ENCODE measurements at places on chromosomes 16 and 17.
A peak's percentile ranks its signal among the peaks of the same experiment; 100 is the strongest.

DNA sequence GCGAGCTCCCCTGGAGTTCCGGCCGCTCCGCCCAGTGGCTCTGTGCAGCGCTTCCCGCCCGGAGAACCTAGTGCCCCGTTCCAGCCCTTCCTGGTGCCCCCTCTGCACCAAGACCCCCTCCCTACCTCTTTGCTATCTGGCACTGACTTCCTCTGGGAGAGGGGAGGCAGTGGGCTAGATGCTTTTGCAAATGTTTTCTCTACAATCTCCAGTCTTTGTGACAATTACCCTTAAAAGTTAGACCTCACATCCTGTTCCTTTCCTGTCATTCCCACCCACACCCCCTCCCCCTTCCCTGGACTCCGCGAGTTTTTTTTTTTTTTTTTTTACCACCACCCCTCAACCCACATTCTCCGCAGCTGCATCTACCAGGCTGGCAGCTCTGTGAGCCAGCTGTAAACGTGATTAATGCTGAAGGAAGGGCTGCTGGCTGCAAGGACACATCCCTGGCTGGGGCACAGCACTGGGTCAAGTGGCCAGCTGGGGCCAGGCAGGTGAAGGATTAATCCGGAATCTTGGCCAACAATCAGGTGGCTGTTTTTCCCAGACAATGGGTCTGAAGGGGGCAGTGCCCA lies 101.5 kb downstream of the MGAT5B start:
- no peak for DNase-seq

- DNase-seq = no peak
Observed at GRCh38 chr17:34761646-34762045, 182.3 kb downstream of the TMEM132E start.

DNA sequence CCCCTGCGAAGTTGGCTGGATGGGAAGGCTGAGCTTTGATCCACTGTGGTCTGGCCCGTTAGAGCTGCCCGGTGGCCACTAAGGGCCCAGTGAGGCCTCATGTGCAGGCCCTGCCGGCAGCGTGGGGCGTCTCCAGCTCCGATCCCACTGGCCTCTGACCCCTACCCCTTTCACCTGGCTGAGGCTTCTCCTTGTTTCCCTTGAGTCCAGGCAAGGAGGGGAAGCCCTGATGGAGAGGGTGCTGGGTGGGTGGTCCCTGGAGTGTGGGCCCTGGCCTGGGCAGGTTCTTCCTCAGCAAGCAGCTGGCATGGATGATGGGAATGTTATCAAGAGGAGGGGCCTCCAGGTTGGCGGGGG lies 356.8 kb downstream of the SEC14L1 start:
- no peak for DNase-seq

- no peak for DNase-seq
Observed at GRCh38 chr16:84495506-84495905, 9.0 kb downstream of the MEAK7 start.

- no peak for DNase-seq
Observed at GRCh38 chr17:17036524-17036998, 5.7 kb upstream of the MPRIP start.

- DNase-seq = no peak
Observed at GRCh38 chr17:82959242-82959930, 119.6 kb upstream of the ZNF750 start.

- no peak for DNase-seq
Observed at GRCh38 chr17:67500261-67500660, 123.2 kb downstream of the PITPNC1 start.

DNA sequence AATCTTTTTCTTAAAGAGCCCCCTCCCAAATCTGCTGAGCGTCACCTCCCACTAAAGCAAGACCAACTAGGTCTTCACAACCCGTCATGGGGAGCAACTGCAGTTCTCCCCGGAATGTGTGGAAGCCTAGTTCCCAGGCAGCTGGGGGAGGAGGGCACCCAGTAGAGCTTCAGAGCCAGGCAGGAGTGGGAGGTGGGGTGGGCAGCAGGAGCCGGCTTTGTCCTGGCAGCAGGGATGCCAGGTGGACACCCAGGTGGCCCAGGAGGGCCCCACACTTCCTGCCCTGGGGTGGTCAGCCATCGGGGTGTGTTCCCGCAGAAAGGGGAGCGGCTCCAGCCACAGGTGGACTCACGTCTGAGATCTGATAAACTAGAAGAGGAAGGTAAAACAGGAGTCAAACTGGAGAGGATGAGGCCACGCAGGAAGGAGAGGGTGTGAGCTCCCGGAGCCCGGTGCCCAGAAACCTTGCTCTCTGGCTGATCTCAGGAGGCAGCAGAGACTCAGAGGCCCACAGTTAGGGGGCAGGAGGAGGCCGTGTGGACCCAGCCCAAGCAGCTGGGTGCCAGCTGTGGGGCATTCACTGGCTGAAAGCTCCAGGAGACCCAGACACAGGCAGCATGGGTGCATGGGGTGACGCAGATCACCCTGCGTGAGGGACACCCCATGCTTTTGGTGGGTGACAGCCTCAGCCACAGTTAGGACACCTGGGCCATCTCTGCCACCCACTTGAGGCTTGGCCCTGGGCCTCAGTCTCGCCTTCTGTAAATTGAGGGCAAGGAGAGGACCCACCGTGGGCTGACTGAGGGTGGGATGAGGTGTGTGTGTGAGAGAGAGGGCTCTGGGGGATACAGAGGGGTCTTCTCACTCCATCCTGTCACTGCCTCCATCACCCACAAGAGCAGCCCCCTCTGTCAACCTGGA lies 260.8 kb upstream of the TNRC6C start:
- DNase-seq = no peak

DNA sequence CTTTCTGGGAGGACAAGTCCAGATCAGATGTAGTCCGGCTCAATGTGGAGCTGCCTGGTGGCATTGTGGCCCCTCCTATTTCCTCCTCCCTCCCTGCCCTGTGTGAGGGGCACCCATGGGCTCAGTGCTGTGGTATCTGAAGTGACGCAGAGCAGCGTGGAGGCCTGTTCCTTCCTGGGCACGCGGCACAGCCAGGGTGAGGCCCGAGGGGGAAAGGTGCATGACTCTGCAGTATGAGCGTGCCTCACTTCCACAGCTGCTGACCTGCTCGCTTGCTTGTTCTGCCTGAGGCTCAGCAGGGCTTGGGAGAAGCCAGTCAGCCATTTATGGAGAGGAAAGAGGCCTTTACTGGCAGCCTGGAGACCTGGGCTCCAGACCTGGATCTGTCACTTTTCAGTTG lies 11.7 kb downstream of the TMEM238L start:
- DNase-seq = no peak

DNA sequence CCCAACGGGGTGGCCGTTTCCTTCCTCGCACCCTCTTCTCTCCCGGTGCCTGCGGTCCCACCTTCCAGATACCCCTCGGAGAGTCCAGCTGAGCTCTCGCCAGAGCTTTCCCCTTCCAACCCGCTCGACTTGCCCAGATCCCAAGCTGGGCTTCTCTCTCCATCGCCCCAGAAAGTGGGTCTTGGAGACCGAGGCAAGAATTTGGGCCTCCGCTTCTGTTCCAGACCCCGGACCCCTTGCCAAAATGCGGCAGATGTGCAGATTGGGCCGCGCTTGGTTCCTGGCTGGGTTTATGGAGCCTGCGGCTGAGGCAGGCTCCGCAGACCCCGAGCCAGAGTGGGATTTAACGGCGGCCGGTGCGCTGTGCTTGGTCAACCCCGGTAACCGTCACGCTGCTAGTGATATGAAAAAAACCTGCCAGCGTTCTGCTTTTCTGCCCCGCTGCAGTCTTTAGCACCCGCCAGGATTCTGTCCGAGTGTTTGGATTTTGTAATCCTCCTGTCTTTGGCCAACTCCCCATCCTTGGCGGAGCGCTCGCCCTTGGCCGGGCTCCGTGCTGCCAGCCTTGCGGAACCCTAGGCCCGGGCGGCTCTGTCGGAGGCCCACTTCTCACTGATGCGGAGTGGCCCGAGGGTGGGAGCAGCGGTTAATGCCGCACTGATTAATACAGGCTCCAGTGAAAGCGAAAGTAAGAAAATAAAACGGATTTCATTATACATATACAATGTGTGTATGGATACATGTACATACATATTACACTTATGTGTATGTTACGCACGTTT lies 754 bp upstream of the SLFN11 start:
- DNase-seq = peak; percentile 7

GRCh38 chr17:83137523-83137922 lies 58.1 kb downstream of the METRNL start:
- DNase-seq = no peak

GRCh38 chr16:21708533-21709115 lies 44.9 kb downstream of the OTOA start:
- DNase-seq = peak; percentile 65

GRCh38 chr16:17334096-17334495 lies 136.7 kb downstream of the XYLT1 start:
- no peak for DNase-seq

GRCh38 chr16:66006485-66006884 lies 360.0 kb upstream of the CDH5 start:
- no peak for DNase-seq

- DNase-seq = no peak
Observed at GRCh38 chr17:16492613-16493530, 879 bp upstream of the LRRC75A start.

DNA sequence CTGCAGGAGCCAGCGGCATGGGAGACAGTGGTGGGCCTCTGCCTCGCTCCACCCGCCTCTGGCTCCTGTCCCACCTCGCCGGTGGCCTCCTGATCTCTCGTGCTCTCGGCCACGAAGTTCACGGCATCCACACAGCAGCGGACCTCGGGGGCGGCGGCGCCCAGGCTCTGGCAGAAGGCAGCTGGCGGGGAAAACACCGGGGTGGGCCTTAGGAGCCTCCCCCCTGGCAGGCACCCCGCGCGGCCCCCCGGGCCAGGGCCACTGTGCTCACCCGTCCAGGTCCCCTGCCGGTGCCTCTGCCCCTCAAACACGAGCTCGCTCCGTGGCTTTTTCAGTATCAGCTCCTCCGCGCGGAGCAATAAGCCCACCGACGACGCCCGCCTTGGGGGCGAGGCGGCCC lies 409 bp upstream of the C17orf107 start:
- no peak for DNase-seq

DNA sequence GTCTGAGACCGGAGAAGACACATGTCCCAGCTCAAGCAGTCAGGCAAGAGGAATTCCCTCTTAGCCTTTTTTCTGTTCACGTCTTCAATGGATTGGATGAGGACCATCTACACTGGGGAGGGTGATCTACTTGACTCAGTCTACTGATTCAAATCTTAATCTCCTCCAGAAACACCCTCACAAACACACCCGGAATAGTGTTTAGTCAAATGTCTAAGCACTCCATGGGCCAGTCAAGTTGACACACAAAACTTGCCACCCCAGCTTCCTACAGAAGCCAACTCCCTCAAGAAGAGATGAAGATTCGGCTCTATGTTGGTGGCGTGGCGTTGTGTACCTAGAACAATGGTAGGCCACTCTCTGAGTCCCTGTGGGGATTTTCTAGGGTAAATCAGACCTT lies 22.5 kb upstream of the NKD1 start:
- DNase-seq = no peak

DNA sequence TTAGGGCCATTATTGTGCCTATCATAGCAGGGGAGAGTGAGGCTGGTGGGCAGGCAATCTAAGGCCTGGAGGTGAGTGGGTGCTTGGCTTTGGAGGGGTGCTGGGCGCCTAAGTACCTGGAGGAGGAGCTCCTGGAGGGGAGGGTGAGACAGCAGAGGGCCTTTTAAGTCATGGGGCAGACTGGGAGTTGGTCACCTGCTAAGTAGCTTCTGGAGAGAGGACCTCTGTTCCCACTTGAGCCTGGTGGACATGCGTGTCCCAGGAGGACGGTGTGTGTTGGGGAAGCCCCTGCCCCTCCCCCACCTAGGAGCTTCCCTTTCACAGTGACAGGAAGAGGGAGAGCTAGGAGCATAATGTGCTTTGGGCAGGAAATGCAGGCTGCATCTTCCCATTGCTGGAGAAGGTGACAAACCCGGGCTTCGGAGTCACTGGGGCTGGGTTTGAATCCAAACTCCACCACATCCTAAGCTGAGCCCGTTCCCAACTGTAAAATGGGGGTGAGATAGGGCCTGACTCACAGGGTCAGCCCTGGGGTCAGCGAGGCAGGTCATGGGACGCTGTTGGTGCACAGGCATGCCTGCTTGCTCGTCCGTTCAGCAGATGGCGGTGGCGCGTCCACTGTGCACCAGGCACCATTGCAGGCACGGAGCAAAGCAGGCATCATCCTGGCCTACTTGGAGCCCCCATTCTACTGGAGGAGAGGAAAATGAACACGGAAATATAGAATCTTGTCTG lies 37.9 kb downstream of the CMIP start:
- no peak for DNase-seq

DNA sequence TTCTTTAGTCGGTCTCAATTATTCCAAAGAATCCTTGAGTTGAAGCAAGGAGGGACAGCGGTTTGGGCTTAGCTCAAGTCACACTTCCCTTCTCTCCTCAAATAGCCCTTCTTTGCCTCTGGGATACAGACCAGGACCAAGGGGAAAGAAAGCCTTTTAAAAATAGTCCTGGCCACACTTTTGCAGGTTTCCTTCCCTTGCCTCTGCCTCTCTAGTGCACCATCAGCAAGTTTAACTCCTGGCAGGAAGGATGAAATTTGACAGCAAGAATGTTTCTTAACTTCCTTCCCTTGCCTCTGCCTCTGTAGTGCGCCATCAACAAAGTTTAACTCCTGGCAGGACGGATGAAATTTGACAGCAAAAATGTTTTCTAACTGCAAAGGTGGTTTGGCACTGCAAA lies 7.2 kb upstream of the G6PC1 start:
- DNase-seq = no peak

DNA sequence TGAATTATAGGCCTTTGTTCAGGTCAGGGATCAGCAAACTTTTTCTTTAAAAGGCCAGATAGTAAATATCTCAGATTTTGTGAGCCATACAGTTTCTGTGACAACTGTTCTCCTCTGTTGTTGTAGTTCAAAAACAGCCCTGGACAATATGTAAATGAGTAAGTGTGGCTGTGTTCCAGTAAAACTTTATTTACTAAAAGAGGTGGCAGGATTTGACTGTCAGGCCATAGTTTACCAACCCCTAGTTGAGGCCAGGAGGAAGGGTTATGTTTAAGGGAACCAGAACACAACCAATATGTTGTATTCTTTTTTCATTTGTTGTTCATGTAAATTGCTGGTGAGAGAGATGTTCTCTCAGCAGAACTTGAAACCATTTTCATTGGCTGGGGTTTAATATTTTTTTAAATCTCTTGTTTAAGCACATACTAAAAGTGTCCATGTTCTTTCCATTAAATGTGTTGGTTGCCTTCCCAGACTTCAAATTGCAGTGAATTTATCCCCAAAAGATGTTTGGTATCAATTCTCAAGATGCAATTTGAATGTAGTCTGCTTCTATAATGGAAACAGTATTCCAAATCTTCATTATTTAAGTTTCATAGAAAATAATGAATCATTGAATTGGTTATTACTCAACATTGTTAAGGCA lies 260.3 kb downstream of the FTO start:
- no peak for DNase-seq

GRCh38 chr16:610513-611381 lies 20.0 kb upstream of the WFIKKN1 start:
- DNase-seq = peak; percentile 33

All from activated CD4-positive, CD25-positive, alpha-beta regulatory T cell (primary cell).